Esophagus mucosa (tissue), 1 donor: ENCODE measurements at places on chromosomes 4 and X. TPM values are rescaled to one million over a fixed set of nuclear protein-coding genes. Genes with fewer than 3 reads are reported as not detected.
A peak's percentile ranks its signal among the peaks of the same experiment; 100 is the strongest.

The SH3D19 gene
- 31.6 TPM for total RNA-seq

The SOWAHB gene
- total RNA-seq = 9.6 TPM

The GAGE12E gene
- total RNA-seq = not detected

The HTR2C gene
- total RNA-seq = not detected

The ARMCX4 gene
- 3.1 TPM for total RNA-seq

The PARM1 gene
- total RNA-seq = 1.8 TPM

The PLRG1 gene
- total RNA-seq = 77.9 TPM

The SAT1 gene
- total RNA-seq = 272 TPM

The XG gene
- total RNA-seq = 14.2 TPM

The RP2 gene
- total RNA-seq = 8.4 TPM

The SPANXN3 gene
- total RNA-seq = not detected

- ATAC-seq = no peak
These were observed 7.6 kb downstream of the CLCN5 start for GRCh38 chrX:49930039-49930438.

DNA sequence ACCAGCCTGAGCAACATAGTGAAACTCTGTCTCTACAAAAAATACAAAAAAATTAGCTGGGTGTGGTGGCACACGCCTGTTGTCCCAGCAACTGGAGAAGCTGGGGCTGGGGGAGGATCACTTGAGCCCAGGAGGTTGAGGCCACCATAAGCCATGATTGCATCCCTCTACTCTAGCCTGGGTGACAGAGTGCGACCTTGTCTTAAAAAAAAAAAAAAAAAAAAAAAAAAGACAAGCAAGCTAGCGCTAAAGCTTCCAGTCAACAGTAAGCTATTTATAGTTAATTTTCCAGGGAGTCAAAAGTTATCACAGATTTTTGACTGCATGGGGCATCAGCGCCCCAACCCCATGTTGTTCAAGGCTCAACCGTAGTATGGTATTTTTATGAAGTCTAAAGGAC lies 273.4 kb downstream of the RAPGEF2 start:
- no peak for ATAC-seq

DNA sequence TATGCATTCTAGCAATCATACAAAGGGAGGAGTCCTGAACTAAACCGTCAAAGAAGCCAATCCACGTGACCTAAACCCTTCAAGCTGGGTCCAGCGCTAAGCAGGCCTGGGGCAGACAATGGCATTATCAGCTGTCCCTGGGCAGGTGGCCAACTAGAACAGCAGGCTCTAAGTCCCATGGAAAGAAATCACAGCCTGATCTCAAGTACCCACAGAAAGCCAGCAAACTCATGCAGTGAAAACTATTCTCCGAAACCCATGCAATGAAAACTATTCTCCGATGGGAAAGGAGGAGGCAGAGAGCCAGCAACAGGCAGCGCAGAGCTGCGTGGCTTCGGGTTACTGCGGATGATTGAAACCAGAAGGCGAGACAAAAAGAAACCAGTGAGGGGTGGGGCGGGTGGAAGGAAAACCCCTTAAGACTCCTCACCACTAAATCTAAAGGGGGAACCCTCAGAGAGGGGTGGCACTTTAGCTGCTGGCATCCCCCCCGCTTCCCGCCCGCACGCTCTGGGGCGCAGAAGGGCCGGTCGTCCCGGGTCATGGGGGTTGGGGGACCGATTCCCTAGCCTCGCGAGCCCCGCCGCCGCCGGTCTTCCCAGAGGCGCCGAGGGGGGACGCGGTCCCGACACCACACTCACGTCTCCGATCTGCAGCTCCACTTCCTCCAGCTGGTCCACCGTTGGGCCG lies 567 bp downstream of the C4orf46 start:
- peak; percentile 2 for ATAC-seq

DNA sequence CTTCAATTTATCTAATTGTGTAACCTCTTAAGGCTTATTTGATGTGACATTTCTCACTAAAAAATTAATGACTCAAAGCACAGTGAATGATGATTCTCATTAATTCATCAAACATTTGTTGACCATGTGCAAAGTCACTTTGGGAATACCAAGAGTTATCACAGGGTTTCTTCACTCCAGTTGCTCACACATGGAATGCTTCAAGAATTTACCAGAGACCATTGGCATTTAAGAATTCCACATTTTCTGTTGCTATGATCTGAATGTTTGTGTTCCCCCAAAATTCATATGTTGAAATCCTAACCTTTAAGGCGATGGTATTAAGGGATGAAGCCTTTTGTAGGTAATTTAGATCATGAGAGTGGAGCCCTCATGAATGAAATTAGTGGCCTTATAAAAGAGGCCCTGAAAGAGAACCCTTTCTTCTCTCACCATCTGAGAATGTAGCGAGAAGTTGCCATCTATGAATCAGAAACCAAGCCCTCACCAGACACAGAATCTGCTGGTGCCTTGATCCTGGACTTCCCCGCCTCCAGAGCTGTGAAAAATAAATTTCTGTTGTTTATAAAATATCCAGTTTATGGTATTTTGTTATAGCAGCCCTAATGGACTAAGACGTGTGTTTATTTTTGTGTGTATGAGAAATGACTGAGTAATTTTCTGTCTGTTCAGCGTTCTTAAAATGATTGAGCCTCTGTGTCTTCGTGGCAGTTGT lies 16.4 kb upstream of the SRPX start:
- ATAC-seq = no peak

DNA sequence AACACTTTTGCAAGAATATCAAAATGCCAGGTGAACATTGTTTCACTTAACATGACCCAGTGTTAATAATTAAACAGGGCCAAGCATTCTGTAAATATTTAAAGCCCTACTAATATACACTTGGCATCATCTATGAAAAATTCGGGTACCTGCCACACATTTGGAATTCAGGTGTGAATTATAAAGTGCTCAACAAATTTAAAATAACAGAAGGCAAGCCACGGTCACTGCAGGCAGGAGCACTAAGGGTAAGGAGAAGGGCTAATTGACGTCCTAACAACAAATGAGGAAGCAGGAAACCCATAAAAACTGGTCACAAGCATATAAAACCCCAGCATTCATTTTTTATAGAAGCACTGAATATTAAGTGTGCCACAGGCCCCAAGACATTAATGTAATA lies 43.8 kb upstream of the CPEB2 start:
- ATAC-seq = no peak

DNA sequence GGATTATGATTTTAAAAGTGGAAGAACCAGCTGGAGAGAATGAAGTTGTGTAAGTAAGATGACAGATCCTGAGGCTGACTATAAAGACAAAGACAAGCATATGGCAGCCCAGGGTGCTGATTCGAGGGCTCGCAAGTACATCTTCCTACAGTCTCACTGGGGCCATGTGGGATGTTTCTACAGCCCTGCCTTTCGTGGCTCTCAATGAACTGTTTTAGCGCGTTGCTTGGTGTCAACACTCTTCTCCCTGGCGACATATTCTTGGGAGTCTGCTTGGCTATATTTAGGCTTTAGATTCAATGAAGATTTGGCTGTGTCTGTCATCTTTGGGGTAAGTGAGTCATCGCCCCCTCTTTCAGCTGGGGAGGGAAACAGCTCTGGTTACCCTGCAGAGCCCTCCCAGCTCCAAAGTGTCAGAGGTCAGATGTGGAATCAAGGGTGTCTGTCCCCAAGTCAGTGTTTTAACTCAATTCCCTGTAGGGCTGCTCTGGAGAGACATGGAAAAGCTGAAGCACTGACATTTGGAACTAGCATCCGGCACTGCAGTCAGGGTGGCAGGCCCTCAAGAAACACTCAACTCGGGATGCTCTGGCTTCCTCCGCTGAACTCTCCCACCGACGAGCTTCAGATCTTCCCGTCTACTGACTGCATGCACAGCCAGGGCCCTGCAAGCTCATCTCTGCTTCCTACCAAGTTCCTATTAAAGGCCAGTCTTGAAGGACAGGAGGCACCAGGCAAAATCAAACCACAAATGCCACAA lies 65.7 kb downstream of the GATB start:
- ATAC-seq = peak; percentile 63

GRCh38 chr4:8329859-8330761 lies 60.6 kb downstream of the HTRA3 start:
- no peak for ATAC-seq

DNA sequence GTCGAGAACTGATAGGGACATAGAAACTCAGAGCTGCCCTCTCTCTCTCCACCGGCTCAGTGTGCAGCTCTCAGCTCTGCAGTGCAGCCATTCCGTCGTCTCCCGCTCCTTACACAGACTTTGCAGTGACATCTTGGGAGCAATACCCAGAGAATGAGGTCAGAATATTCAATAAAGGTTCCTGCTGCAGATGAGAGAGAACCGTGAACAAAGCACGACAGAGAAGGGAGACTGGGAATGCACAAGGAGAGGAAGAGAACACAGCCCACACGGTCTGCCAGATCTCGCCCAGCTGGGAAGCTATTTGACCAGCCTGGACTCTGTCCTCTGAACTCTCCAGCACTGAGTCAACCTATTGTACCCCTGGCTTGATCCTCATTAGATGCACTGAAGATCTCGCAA lies 118.0 kb upstream of the PPARGC1A start:
- no peak for ATAC-seq

DNA sequence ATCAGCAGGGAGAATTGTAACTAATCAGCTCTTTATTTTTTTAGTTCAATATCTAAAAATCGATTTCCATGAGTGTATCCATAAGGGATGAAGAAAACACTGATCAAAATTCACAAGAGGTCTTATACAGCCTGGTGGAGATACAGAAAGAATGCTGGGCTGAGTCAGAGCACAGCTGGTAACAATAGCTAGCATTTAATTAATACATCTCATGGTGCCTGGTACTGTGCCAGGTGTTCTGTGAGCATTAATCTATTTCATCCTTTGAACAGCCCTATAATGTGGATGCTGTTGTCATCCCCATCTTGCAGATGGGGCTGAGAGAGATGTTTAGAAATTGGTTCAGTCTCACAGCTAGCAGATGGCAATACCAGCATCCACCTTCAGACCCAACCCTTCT lies 250.9 kb upstream of the RPS6KA3 start:
- no peak for ATAC-seq

GRCh38 chr4:169615467-169616106 lies 3.2 kb upstream of the NEK1 start:
- no peak for ATAC-seq

DNA sequence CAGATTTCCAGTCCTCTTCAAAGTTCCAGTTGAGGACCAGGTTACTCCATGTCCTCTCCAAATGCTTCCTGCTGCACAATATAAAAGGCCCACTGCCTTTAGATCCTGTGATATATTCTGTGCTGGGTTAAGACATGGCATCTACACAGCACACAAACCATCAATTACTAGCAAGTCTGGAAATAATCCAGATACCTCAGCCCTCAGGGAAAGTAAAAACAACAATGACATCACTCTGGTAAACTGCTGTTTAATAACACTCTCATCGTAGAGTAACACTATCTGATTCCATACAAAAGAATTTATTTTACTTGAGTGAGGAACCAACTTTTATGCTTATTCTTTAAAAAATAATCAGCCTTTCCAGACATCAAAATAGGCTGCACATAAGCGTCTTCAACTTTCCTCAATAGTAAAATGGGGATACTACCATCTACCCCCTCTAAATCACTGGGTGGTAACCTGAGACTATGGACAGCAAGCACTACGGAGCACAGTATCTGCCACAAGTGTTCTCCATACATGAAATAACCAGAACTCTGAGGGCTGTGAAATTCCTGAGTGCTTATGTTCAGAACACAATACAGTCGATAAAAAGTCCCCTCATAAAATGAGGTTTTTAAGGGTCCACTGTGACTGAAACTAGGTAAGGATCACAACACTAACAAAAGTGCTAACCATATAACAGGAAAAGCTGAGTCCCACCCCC lies 53.4 kb downstream of the ABCG2 start:
- no peak for ATAC-seq

- no peak for ATAC-seq
These were observed 34.7 kb upstream of the PLAC1 start for GRCh38 chrX:134692990-134693389.

DNA sequence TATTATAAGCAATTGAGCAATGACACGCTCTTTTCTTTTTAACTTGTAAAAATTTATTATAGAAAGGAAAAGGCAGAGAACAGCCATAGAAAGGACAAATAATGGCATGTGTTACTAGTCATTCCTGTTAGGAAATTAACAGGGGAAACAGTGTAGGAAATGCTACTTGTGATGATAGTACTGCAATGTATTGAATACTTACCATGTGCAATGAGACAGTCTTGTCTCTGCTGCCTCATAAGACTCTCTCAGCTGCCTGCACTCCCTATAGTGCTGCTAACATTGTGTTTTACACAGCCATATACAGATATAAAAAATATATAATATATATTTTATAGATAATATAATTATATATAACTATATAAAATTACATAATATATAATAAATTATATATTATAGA lies 62.3 kb upstream of the SHOX start:
- no peak for ATAC-seq

DNA sequence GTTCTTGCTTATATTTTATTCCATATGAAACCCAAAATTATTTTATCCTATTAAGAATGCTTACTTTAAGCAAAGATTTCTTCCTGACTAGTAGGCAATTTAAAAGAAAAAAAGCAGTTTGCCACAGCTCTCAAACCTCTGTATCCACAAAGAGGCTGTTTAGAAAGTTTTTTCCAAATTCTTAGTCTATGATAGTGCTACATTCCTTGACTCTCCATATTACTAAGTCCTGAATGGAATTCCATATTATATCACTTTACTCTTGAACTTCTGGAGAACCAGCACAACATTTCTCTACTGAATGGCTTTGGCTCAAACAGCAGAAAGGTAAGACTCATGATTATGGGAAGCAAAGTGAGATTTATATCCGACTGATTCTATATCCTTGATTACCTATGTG lies 8.3 kb downstream of the SLC10A6 start:
- ATAC-seq = no peak

- ATAC-seq = no peak
These were observed 858.8 kb upstream of the FRG1 start for GRCh38 chr4:189081826-189082225.

DNA sequence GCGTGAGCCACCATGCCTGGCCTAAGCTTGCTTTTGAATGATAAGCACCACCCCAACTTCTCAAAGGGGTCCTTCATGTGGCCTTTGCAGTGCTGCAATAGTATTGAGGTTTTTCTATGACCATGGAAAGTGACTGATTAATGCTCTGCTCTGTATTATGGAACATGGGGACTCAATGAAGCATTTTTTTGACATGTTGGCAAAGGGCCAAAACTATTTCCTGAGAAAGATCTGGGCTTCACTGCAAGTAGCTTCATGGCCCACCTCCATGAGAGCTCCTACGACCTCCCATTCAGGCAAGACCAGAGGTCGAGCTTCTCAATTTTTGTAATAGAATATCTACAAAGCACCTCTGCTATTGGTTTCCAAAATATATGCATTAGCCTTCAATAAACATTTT lies 16.7 kb upstream of the SEPTIN6 start:
- no peak for ATAC-seq

DNA sequence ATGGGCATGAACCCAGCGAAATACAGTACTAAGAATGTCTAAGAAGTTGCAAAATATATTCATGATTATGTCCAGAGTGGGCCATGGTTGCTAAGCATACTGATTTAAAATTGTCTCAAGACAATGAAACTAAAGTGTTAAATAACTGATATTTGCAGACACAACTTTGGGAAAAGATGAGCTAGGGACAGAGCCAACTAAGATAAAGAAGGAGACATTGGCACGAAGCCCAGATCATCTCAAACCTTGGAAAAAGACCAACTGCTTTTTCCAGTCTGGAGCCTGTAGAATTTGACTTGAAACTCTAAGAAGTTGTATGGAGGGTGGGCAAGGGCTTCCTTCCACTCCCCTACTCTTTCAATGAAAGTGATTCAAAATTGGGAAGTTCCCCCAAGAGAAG lies 108.5 kb upstream of the GLRA2 start:
- ATAC-seq = no peak

GRCh38 chr4:108117418-108118182 lies 51.1 kb downstream of the LEF1 start:
- ATAC-seq = no peak
